ENCODE measurements at places on chromosomes 13 and 19.
A peak's percentile ranks its signal among the peaks of the same experiment; 100 is the strongest.

GRCh38 chr19:2942928-2943640 lies 1.7 kb downstream of the ZNF77 start:
- peak; percentile 44 for DNase-seq

- peak; percentile 79 for DNase-seq
Observed at GRCh38 chr19:6613711-6614110, 22.8 kb upstream of the CD70 start.

- peak; percentile 77 for DNase-seq
Observed at GRCh38 chr13:88074794-88075510, 403.8 kb downstream of the SLITRK5 start.

GRCh38 chr13:39684531-39685137 lies 29.2 kb downstream of the COG6 start:
- DNase-seq, result peak; percentile 63

DNA sequence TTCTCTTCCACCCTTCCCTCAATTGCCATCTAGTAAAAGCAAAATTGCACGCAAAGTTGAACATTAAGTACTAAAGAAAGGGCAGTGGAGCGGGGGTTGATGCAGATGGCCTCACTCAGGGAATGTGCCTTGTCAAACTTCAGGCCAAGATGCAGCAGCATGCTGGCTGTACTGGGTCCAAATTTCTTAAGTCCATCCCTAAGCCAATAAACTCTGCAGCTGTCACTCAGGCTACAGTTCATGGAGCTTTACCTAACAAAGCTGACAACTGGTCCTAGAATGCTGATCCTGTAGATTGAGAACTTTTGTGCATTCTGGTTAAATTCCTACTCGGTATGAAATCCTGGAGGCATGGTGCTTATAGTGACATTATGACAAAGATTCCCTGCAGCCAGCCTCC lies 88.4 kb downstream of the FOXO1 start:
- no peak for DNase-seq

DNA sequence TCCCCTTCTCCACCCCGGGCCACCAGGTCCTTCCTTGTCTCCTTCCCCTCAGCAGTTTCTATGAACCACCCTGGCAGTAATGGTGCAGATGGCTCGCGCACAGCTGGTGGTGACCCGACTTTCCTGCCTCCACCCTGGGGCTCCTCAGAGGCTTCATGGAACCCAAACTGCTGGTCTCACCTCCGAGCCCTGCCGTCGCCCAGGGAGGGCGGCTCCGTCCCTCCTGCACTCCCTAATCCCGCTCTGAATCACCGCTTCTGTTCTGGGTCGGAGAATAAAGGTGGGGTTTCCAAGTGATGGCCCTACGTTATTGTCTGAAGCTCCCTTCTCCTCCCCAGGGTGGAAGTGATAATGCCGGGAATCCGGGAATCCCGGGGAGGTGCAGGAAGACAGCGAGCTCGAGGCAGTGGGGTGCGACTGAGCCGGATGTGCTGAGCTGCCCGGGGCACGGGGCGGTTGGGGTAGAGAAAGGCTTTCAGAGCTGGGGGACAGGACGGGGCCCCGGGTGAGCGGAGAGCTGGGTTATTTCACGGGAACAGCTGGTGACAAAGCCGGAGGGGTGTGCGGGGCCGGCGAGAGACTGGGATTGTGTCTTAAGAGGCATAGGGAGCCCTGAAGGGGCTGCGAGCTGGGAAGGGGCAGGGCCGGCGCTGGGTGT lies 711 bp downstream of the FUT2 start:
- peak; percentile 27 for DNase-seq

GRCh38 chr19:10961073-10961860 lies 437 bp downstream of the SMARCA4 start:
- DNase-seq, result no peak

DNA sequence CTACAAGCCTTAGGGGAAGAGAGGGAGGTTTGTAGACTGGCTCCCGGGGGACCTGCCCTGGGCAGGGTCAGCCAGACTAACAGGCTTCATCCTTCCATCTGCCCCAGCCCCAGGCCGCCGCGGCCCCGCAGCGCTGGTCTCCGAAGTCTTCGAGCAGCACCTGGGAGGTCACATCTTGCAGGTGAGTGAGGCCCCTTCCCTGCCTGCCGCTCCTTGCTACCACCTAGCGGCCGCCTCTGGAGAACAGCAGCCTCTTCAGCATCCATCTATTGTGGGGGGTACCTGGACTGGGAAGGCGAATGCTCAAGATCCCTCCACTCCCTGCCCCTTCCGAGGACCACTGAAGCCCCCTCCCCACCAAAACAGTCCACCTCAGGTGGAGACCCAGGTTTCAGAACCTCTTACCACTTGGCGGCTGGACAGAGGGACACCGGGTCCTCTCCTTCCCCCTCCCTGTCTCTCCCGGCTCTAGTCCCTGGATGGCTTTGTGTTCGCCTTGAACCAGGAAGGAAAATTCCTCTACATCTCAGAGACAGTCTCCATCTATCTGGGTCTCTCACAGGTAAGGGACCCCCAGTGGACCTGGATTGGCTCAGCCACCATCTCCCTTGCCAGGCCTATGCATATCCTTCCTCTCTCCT lies 12.7 kb downstream of the NPAS1 start:
- no peak for DNase-seq

GRCh38 chr19:45508417-45508860 lies 1.2 kb downstream of the VASP start:
- DNase-seq, result no peak

DNA sequence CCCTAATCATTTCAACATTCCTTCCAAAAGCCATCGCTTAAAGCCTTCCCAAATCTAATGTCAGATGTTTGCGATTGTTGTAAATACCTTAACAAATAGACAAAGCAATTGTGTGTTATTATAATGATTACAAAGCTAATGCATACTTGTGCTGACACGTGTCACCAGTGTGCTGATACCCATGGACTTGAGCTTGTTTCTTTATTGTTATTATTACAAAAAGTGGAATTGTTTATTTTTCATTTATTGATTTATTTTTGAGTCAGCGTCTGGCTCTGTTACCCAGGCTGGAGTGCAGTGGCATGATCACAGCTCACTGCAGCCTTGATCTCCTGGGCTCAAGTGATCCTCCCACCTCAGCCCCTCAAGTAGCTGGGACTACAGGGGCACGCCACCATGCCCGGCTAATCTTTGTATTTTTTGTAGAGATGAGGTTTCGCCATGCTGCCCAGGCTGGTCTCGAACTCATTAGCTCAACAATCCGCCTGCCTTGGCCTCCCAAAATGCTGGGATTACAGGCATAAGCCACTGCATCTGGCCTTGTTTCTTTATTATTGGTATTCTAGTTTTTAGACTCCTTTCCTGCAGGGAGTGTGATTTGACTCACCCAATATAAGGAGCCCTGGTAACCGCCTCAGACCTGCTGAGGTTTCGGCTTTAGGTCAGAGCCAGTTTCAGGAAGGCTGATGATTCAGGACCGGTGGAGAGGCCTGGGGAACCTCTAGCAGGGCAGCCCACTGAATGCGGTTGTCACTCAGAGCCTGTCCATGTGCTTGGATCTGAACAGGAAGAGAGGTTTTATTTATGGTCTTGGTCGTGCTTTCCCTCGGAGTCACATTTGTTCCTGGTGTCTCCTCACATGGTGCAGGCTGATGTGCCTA lies 2.1 kb upstream of the FBXO17 start:
- DNase-seq, result peak; percentile 75
